ENCODE measurements at places on chromosomes 5 and 9.

- DNase-seq: no peak
These were observed 15.7 kb downstream of the PAEP start for GRCh38 chr9:135577256-135577655.

GRCh38 chr9:121855476-121855875 lies 204.0 kb downstream of the DAB2IP start:
- DNase-seq: no peak

DNA sequence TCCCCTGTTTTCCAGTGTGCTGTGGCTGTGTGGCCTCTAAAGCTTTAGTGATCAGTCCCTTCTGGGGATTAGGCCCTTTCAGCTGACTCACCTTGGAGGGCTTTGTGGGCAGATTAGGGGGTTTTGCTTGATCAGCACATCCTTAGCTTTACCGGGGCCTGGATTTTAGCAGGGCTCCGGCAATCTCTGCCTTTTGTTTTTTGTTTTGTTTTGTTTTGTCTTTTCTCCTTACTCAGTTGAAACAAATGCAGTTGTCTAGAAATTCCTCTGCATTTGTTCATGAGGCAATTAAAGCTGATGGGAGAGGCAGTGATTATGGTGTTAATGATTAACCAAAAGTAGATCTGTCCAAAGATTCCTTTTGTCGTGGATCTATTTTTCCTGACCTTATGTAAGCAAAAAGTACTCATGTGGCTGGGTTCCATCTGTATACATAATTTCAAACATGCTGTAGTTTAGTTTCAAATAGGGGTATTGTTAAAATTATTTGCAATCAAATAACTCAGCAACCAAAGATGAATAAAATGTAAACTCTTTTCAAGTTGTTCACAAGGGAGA lies 5.2 kb upstream of the TDRD7 start:
- no peak for DNase-seq

- no peak for DNase-seq
These were observed 12.8 kb upstream of the PANK3 start for GRCh38 chr5:168592014-168592368.

- DNase-seq: no peak
These were observed 377.7 kb upstream of the SMARCA2 start for GRCh38 chr9:1637401-1637800.

- DNase-seq: peak; percentile 16
These were observed 665 bp downstream of the RASA1 start for GRCh38 chr5:87268126-87268969.

All from GDM1 (cell line).